ENCODE measurements at places on chromosomes 4 and X. TPM values are rescaled to one million over a fixed set of nuclear protein-coding genes. Genes with fewer than 3 reads are reported as not detected.
A peak's percentile ranks its signal among the peaks of the same experiment; 100 is the strongest.

GRCh38 chrX:125132274-125132673 lies 187.4 kb upstream of the TEX13C start:
- peak; percentile 68 for DNase-seq

The ARL9 gene
- 0.24 TPM for total RNA-seq

The ADH1C gene
- not detected for total RNA-seq

The ODAPH gene
- not detected for total RNA-seq

The CD38 gene
- total RNA-seq, result not detected

DNA sequence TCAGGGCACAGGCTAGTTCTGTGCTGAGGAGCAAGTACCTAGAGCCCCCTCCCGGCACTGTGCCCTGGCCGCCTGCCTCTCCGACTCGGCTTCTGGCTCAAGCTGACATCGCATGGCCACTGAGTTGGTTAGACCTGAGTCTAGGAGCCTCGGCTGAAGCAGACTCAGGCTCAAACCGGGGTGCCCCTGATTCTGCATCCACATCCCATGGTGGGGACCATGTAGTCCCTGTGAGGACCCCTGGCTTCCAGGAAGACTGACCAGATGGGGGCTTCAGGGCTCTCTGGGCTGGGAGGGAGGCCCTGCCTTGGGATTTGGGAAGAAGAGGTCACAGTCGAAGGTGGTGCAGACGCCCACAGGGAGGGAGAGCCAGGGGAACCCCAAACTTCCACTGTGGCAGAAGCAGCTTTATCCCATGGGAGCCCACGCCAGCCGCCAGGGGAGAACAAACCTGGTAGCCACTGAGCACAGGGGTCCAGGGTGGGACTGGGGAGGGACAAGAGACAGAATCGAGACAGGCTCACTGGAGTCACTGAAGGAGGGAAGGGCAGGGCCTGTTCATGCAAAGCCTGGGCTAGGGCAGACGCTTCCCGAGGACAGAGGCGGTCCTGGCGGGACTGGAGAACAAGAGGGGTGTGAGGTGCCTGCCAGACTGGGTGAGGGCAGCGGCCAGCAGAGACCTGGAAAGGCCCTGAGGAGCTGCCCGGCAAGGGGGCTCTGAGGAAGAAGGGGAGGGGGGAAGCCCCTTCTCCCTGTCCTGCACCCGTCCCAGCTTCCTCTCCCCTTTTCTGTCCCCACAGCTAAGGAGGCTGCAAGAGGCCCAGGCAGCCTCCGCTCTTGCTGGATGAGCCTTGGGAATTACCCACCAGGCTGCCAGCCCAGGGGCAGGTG lies 1.1 kb downstream of the PDE6B start:
- DNase-seq, result no peak

GRCh38 chr4:75555294-75556164 lies at the start of gene ODAPH:
Gene ODAPH (plus strand): TSS chr4:75556066. CDS start chr4:75556083, 17 bp downstream.
- DNase-seq, result no peak

All from A673 (cell line).